SHP77 (cell line): ENCODE measurements at places on chromosomes 12 and 14.

- DNase-seq, result no peak
Observed at GRCh38 chr12:123888989-123889388, 83.6 kb downstream of the CCDC92 start.

GRCh38 chr12:4819654-4820053 lies 90.1 kb upstream of the KCNA1 start:
- DNase-seq, result no peak

DNA sequence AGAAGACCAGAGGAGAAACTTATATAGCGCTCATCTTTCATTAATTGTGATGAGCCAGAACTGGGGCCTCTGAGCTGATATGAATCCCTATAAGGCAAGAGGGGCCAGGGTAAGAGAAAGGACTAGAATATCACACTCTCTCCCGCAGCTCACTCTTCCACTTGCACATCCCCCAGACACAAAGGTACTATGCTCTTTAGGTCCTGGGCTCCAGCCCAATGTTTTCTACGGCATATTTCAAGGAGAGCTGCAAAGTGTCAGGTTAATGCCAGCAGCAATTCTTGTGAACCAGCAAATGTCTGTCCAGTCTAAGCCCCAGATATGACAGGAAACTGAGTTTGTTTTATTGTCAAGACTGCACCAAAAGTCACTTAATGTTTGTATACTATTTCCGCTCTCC lies 29.4 kb downstream of the PPP2R5E start:
- no peak for DNase-seq

DNA sequence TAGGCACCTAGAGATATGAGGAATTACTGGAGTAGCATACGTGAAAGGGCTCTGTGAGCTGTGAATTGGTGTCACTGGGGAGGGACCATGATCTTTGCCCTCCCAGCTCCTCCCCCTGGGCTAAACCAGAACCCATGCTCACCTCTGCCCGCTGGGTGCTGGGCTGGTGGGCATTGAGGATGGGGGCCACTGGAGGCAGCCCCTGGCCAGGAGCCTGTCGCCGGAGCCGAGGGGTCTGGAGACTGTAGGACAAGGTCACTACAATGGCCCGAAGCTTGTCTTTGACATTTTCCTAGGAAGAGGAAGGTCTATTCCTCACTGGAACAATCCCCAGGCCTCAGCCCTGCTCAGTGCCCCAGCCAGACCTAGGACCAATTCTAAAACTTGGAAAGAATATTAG lies 11.6 kb downstream of the ITGA7 start:
- DNase-seq, result no peak

DNA sequence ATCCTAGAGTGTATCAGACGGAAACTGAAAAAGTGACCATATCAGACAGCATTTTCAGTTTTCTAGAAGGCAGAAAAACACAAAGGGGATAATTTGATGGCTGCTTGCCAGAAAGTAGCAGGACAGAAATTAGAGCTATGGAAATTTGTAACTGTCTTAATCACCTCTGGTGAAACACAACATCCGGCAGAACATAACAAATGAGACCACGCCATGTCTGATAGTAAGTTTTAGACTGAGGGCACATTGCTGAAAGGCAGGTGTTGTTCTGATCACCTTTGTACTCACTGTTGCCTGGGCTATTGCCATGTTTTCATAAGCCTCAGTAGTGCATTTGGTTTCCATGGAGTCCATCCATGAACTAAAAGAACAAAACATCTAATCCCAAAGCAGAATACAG lies 290.3 kb downstream of the PAWR start:
- DNase-seq, result no peak

- no peak for DNase-seq
Observed at GRCh38 chr12:15293731-15294130, 28.6 kb upstream of the PTPRO start.
